ENCODE measurements at places on chromosomes 7 and 10.

- DNase-seq, result no peak
Observed at GRCh38 chr10:30431435-30431911, 2.5 kb upstream of the MAP3K8 start.

- no peak for DNase-seq
Observed at GRCh38 chr7:32037650-32038198, 32.5 kb downstream of the PDE1C start.

DNA sequence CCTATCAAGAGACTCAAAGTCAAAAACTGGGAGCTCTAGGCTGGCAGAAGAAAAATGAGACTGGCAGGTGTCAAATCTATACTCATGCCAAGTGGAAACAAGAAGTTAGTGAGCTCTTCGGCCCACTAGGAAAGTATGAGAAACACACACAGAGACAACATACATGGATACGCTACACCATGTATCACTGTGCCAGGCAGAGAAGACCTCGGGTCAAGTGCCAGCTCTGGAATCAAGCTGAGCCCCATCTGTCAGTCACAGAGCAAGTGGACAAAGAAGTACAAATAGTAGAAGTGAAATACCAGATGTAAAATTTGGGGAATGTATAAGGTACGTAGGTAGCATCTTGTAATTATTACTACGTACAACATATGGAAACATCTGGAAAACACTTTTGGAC is 62.4 kb downstream of the FAM13C start:
- no peak for DNase-seq

- DNase-seq, result no peak
Observed at GRCh38 chr10:98369801-98370200, 45.2 kb downstream of the PYROXD2 start.

- no peak for DNase-seq
Observed at GRCh38 chr7:120996988-120997345, 8.5 kb downstream of the CPED1 start.

- DNase-seq, result no peak
Observed at GRCh38 chr10:79981450-79982361, 32.8 kb upstream of the SFTPD start.

DNA sequence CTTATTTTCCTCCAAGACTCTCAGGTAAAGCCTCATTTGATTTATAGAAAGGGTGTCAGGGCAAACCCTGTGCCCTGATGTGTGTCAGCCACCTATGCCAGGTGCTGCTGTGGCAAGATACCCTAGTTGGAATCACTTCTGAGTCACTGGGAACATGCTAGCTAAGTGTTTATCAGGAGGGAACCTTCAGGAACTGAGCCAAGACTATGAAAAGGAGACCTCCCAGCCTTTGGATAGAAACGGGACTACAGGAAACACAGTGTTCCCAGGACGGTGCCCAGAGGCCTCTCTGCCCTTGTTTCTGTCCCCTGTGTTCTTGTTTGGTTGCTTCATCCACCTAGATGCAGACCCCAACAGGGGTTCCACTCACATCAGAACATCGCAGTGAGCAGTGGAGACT is 28.5 kb downstream of the CNNM1 start:
- no peak for DNase-seq

DNA sequence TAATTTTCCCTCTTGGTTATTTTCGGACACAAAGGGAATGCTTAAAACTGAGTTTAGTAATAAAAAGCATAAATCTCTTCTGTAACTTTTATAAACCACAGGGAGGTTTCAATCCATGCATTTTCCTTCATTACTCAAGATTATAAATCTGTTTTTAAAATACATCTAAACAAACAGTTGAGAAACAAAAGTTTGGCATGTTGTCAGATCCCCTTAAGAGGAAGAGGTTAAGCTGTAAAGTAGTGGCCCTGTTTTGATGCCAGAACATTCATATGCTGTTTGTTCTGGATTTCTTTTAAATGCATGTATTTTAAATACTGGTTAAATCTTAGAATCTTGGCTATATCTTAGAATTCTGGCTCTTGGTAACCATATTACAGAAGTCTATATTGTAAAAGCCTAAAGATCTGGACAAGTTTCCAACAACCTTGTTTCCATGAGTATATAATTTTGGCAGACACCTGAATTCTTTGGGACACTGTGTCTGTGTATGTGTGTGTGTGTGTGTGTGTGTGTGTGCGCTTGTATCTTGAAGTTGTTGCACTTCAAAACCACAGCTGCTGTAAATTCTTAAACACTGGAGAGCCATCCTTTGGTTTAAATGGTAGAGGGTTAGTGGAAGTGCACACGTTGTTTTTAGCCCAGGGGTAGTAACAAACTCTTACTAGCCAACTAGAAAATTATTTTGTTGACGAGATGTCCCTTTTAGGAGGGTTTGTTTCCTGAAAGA is 6.8 kb upstream of the SEMA4G start:
- no peak for DNase-seq

- no peak for DNase-seq
Observed at GRCh38 chr10:110629680-110630191, 14.4 kb upstream of the RBM20 start.

- DNase-seq, result no peak
Observed at GRCh38 chr7:50352751-50353150, 48.2 kb downstream of the IKZF1 start.
